ENCODE measurements at places on chromosomes 4 and X.

GRCh38 chr4:64781737-64782326 is 372.6 kb upstream of the TECRL start:
- no peak for DNase-seq

DNA sequence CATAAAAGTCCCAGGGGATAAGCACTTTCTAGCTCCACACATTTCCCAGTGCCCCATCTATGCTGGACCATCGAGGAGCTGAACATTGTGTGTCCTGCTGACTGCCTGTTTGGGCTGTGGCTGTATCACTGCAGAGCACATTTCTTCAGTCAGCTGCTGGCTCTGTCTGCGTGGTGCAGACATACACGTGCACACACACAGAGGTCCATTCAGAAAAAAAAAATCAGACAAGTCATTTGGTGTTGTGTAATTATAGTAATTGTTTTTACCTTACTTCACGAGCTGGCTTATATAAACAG is 1.1 kb upstream of the PDLIM3 start:
- DNase-seq: no peak

GRCh38 chr4:78296261-78296660 is 239.1 kb downstream of the FRAS1 start:
- DNase-seq: no peak

DNA sequence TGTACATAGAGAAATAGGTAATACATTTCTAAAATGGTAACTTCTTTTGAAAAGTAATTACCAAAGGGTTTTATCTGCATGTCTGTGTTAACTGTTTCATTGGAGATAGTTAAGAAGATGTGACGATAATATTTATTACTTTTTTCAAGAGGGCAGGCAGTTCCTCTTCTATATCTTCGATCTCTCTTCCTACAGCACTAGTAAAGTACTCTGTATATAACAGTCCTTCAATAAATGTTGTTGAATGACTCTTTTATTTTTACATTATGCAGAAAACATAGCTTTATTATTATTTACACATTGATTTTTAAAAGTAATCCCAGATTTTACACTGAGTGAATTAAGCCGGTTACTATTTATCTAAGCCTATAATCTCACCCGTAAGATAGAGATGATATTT is 51.8 kb downstream of the TMPRSS11E start:
- DNase-seq: no peak

DNA sequence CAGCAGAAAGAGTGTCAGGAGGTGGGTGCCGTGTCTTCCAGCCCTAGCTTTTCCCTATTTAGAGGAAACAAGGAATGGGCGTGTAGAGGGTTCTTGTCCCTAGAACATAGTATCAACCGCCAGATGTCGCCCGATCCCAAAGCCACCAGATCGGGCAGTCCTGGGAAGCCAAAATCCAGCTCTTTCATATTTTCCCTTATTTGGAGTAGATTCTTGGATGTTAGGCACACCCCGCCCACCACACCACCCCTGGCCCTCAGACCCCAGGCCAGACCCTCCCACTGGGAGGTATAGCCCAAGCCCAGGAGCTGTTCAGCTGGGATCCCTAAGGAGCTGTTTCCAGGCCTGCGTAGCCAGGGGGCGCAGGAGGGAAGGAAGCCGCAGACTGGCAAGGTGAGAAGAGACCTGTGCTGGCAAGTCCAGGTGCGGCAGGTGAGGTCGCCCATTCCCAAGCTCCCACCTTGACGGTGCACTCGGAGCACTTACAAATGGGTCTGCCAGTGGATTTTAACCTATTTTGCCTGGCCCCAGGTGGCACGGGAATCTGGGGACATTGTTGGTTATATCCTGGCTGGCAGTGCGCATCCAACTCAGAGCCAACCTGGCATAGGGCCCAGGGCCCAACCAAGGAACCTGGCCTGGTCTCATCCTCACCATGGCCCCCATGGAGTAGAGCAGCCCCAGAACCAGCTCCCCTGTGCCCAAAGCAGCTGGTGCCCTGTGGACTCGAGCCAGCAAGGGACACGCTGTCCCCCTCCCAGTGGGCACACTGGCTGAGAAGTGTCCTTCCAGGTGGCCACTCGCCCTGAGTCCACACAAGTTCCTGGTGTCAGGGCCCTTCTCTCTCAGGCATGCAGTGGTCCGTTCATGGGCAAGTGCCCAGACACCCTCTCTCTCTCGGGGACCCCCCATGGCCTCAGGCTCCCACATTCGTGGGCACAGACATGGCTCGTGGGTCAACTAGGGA is 811 bp downstream of the FLNA start:
- DNase-seq: peak; percentile 55

DNA sequence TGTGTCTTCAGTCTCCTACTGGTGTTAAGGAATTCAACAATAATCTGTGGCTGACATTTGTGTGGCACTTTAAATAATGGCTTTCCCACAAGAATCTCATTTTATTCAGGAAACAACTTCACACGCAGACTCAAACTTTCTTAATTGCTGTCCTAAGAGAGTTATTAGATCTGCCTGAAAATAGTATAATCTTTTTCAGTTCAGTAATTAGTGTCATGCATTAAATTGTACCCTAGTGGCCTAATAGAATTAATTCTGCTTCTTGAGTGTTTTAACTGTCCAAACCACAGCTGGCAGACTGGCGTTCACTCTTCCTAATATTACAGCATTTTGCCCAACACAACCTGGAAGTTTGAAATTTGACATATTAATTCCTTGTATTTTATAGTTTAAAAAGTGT is 107.1 kb downstream of the GRIA2 start:
- DNase-seq: no peak

DNA sequence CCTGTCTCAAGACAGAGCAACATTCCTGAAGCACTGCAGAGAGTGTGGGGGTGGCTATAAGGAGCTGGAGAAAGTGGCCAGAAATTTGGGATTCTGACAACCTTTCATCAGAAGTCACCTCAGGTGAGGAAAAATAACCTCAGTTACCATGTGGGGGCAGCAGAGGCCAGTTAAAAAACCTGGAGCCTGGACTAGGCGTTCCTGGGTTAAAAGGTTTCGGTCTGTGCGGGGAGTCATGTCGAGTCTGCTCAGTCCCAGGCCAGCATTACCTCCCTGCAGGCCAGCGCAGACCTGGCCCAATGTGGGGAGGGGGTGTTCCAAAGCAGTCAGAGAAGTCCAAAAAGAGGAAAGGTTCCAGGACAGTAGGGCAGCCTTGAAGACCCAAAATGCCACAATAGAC is 10.9 kb upstream of the NALF2 start:
- DNase-seq: peak; percentile 63

- peak; percentile 66 for DNase-seq
Observed at GRCh38 chr4:151801547-151802516, 41.0 kb upstream of the GATB start.

DNA sequence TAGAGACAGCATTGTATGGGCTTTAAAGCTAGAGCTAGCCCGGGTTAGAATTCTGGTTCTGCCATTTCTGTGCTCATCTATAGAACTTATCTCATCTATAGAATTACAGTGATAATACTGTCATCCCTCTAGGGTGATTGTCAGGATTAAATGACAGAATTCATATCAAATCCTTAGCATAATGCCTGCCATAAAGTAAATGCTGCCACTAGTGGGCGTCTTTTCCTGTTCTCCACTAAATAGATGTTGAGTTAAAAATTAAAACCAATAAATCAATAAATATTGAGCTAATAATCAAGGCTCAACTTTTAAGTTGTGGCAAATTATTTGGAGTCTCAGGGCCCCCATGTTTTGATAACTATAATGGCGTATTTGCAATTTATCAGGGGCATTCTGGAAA is 19.7 kb downstream of the GRIA3 start:
- DNase-seq: no peak

DNA sequence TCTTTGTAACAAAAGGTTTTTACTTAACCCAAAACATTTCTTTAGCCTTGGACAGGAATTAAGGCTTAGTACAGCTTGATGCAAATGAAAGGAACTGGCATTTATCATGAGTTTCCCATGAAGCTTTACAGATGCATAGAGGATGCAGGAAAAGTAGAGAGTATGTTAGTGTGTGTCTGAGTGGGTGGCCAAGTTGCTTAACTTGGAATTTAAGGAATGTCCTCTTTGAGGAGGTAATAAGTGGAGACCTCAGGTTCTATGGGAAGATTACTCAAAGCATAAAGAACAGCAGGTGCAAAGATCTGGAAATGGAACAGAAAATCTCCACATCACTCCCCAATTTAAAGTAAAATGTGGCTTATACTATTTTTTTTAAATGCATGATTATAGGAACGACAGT is 457.9 kb downstream of the KCNIP4 start:
- no peak for DNase-seq

DNA sequence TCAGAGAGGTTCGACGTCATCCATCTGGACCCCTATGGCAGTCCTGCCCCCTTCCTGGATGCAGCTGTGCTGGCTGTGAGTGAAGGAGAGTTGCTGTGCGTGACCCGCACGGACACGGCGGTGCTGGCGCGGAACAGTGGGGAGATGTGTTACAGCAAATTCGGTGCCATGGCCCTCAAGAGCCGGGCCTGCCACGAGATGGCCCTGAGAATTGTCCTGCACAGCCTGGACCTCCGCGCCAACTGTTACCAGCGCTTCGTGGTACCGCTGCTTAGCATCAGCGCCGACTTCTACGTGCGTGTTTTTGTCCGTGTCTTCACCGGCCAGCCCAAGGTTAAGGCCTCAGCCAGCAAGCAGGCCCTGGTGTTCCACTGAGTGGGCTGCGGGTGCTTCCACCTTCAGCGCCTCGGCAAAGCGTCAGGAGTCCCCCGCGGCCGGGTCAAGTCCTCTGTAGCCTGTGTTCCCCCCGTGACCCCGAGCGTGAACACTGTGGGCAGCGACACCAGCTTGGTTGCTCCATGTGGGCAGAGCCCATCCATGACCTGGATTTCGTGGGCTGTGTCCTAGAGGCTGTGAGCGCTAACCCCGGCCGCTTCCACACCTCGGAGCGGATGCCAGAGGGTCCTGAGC is 186.7 kb upstream of the SLITRK2 start:
- DNase-seq: no peak

DNA sequence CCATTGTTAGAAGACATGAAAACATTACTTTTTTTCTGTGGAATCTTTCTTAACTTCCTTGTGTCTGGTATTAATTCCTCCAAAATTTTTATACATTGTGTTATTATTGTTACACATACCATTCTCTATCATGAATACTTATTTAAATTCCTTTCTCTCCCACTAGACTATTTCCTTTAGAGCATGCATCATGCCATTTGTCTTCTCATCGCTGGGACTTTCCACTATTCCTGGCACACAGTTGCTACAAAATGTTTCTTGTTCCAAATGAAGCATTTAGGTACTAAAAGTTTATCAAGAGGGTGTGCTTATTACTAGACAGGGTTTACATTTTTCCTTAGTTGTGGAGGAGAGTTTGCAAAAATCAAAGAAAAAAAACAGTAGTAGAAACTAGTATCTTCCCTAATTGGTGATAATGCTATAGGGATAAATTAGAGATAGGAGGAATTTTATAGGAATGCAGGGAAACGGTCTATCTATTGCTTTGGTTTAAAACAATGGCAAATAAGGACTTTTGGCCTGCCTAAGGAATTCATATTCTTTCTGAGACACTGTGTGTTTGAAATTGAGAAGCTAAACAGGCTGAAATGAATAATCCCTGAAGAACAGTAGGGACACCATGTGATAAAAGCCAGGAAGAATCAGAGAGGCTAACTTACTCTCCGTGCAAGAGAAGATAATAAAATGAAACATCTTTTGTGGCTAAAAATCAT is 187.5 kb upstream of the TBC1D9 start:
- DNase-seq: no peak

GRCh38 chrX:134423606-134424005 is 36.4 kb upstream of the HPRT1 start:
- no peak for DNase-seq

GRCh38 chr4:147163311-147163710 is 217.6 kb upstream of the TTC29 start:
- DNase-seq: no peak

DNA sequence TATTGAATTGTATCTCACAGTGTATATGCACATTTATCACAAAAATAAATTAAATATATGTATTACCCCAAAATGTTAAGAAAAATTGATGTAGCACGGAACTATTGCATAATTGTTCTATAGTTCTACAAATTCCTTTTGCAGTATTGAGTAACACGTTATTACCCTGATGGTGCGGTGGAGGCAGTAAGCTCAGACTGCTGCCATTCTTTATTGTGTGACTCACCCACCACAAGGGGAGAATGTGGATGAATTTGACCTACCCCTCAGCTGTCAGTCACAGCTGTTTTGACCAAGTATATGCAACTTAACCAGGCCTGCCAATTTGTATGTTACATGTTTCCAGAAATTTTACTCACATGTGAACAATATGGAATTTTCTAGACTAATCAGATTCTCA is 506.6 kb downstream of the SH3BGRL start:
- no peak for DNase-seq

- no peak for DNase-seq
Observed at GRCh38 chrX:100731441-100732281, at the start of gene SYTL4. Gene SYTL4, minus strand, starts transcription at chrX:100732121. Its CDS starts 30,084 bp downstream, at chrX:100702037.

DNA sequence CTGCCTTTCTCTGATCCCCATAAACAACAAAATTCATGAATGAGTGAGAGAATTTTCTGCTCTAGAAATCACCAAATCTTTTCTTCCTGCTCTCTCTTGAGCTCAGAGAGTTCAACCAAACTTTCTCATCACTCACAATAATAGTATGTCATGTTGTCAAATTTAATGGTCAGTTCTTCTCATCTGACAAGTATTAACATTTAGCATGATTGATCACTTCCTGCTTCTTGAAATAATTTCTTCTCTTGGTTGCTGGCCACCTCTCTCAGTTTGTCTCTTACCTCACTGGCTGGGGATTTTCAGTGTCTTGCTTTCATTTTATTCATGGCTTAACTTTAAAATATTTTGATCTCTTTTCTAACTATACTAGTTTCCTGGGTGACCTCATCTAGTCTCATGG is 25.5 kb upstream of the FGF5 start:
- DNase-seq: no peak

DNA sequence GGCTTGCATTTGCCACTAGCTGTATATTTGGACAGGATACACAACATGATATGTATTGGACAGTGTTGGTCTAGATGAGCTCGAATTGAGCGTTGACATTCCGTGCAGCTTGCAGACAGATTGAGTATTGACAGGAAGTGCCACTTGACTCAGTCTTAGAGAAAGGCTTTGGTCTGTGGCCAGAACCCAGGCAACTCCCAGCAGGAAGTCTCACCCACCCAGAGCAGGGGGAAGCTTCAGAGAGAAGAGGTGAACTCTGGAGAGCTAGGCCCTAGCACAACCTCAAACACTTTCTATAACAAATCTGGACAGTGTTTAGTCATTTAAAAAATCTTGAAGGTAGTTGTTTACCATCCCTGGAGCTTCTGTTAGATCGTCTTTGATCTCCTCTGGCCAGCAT is 280.5 kb downstream of the FBXW7 start:
- DNase-seq: peak; percentile 82
